CMK (cell line): ENCODE measurements at places on chromosomes 11 and 22.

- no peak for DNase-seq
Observed at GRCh38 chr11:121887569-121887968, 228.4 kb downstream of the BLID start.

- DNase-seq, result no peak
Observed at GRCh38 chr11:44973632-44974401, 23.1 kb upstream of the TP53I11 start.

DNA sequence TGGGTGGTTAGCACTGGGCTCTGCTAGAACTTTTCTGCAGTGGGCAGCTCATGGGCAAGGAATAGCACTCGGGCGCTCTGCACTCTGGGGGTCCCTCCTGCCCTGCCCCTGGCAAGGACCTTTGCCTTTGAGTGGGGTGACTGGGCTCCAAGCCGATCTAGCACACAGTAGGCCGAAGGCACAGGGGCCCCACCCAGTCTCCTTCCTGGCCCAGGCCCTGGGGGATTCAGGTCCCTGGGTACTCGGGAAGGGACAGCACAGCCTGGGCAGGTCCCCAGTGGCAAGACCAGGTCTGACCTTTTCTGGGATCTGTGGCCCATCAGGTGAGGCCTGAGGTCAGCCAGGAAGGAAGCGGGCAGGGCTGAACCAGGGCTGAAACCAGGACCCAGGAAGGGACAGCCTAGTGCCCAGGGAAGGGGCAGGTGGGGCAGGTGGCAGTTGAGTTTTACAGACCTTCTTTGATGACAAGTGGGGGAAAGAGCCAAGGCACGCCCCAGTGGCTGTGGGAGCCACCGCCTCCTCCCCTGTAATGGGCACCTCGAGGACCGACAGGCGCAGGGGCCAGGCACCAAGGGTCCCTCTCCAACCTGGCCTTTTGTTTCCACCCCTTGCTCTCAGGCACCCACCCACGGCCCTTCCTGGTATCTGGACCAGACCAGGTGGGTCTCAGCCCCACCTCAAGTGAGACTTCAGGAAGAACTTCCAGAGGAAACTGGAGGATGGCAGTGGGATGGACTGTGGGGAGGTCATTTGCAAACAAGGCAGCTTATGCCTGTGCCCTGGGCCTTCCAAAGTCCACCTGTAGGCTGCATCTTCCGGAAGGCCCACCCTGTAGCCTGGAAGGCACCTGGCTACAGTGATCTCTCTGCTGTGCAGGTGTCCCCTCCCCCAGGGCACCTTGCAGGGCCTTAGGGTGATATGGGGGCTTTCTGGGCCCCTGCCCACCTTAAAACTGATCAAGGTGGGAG is 883 bp upstream of the AIFM3 start:
- DNase-seq, result no peak

DNA sequence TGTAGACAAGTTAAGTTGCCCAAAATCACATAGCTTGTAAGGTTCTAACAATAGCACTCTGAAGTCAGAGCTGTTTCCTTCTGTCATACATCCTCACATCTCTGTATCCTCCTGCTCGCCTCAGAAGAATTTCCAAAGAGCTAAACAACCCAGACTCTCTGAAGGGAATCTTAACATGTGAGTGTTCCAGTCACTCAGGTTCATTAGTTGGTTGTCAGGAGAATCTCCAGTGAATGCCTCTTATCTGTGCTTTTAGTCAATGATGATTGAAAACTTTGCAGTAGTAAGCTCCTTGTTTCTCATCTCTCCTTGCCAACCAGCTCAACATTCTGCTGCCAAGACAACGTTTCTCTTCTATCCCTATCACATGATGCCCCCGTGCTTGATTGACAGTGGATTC is 195.5 kb downstream of the C11orf91 start:
- DNase-seq, result no peak

GRCh38 chr11:129279326-129280026 is 87.4 kb upstream of the ARHGAP32 start:
- DNase-seq, result no peak

DNA sequence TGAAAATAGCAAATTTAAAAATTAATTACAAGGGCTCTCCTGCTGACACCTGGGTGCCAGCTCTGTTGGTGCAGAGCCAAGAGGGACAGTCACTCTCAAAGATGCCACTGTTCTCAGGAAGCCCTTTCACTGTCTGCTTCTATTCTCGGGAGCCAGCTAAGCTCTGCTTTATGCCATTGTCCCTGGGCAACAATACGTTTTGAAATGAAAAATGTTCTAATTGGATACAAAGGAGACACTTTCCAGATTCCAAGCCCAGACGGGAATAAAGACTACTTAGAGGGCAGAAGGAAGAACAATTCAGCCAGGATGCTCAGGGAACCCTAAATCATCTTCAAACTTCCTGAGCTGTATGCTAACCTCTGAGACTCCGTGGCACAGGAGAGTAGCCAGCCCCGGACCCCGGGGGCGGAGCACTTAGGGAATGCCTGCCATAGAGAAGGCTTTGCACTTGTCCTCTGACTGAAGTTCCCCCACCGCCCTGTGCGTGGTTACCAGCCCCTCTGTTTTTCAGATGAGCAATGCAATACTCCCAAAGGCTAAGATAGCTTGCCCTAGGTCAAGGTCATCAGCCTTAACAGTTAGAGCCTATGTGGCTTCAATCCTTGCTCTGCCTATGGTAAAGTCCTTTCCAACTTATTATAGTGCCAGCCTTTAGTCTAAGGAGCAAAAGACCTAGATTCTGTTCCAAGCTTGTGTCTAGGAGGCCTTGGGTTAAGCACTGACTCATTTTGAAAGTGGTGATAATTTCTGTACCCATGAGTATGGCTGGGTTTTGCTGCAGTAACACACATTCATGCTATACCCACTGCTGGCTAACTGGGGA is 150.9 kb downstream of the CACNA1I start:
- no peak for DNase-seq

GRCh38 chr11:34354782-34355181 is 3.0 kb downstream of the ABTB2 start:
- no peak for DNase-seq

GRCh38 chr11:87116185-87116584 is 78.5 kb downstream of the TMEM135 start:
- no peak for DNase-seq

- no peak for DNase-seq
Observed at GRCh38 chr11:3153291-3153861, 11.7 kb downstream of the OSBPL5 start.

- DNase-seq, result no peak
Observed at GRCh38 chr11:44627165-44627789, 61.8 kb downstream of the CD82 start.

DNA sequence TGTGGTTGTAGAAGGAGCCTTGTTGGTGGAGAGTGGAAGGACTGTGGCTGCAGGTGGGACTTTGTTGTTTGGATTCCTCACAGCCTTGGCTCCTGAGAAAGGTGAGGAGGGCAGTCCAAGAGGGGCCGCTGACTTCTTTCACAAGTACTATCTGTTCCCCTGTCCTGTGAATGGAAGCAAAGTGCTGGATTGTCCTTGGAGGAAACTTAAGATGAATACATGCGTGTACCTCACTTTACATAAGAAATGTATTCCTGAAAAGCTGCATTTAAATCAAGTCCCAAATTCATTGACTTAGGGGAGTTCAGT is 2.4 kb downstream of the FUT4 start:
- DNase-seq, result no peak

- no peak for DNase-seq
Observed at GRCh38 chr11:83272627-83273026, 13.5 kb downstream of the CCDC90B start.

- no peak for DNase-seq
Observed at GRCh38 chr11:62438641-62439040, 19.8 kb downstream of the SCGB1A1 start.

GRCh38 chr11:1546536-1547466 is 25.3 kb downstream of the DUSP8 start:
- DNase-seq, result no peak

GRCh38 chr11:128810784-128811514 is 56.1 kb downstream of the KCNJ1 start:
- DNase-seq, result no peak

DNA sequence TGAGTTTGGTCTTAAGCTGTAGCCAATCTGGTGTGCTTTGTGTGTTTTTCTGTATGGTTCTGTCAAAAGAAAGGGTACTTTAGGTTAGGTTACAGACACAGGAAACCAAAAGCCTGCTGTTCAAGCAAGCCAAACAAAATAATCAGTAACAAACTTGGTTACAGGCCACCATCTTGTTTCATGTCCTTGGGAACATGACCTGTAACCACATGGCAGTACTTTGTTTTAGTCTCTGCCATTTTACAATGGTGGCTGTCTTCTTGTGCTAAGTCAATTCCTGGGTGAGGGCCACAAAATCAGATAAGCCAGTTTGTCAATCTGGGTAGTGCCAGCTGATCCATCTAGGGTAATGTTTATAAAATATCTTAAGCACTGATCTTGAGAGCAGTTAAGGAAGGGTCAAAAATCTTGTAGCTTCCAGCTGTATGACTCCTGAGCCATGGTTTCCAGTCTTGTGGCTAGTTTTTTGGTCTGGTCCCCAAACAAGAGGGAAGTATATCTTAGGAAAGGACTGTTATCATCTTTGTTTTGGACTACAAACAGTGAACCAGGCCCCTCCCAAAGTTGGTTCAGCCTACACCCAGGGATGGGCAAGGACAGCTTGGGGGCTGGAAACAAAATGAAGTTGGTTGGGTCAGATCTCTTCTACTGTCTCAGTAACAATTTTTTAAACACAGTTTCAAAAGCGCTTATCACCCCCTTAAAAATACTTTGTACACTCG is 90.0 kb downstream of the IGLL5 start:
- DNase-seq, result no peak

- DNase-seq, result no peak
Observed at GRCh38 chr11:75325713-75326438, 25.6 kb downstream of the ARRB1 start.
